CD4-positive, alpha-beta T cell treated with Interleukin-4 for 4 hours (primary cell): ENCODE measurements at places on chromosomes 7 and 10.

- no peak for DNase-seq
Measured at GRCh38 chr7:37758501-37759045, 75.0 kb downstream of the GPR141 start.

DNA sequence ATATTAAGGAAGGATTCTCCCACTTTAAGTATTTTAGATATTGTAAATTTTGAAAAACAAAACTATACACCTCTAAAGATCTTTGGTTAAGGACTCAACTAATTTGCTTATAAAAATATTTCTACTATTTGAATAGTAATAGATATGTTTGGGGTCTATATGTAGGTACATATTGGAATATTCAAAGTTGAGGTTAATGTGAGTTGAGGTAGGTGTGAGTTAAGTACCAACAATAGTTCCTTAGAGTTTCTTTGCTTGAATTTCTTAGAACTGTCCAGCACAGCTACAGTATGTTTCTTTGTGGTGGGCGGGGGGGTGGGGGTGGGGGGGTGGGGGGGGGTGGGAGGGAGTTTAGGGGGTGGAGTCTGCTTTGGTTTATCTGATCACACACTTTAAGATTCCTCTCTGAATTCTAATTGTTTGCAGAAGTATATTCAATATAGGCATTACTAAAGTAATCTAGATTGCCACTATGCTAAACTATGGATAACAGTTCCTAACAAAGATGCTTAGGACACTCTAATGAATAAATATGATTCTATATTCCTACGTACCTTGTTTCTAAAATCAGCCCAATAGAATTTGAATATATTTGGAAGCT, 2.1 kb downstream of the GRM3 start:
- DNase-seq: no peak

- DNase-seq: no peak
Measured at GRCh38 chr10:114029655-114030054, 14.0 kb upstream of the ADRB1 start.

- no peak for DNase-seq
Measured at GRCh38 chr7:12553416-12553815, 17.1 kb upstream of the SCIN start.

DNA sequence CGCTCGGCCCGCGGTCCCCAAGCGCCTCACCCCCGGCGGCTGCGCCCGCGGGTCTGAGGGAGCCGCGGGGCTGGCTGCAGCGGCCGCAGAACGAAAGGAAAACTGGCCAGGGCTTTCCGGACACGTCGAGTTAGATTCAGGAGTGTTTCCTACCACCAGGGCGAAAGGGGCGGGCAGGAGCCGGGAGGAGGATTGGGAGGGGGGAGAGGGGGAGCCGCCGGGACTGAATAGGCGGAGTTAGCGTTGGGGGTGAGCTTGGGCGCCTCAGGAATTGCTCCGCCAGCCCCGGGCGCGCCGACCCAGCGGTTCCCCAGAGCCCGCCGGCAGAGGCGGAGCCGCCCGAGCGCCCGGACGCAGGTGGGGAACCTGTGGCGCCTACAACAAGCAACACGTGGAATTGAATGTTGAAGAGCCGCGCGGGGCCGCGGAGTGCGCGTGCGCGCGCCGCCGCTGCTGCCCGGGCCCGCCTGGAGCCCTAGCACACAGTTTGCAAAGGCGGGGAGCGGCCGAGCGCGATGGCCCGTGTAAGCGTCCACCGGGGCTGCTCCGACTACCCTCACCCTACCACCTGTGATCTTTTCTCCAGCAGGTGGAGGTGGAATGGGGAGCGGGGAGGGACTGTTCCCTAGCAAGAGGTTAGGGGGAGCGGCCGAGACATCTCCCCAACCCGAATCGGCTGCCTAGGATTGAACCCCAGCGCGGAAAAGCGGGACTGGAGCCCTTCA, at the start of gene CADPS2:
Gene CADPS2 (minus strand): TSS at position 104 of the 725 bp plus-strand sequence. CDS start 123 bp downstream, outside the sequence.
- DNase-seq: no peak

DNA sequence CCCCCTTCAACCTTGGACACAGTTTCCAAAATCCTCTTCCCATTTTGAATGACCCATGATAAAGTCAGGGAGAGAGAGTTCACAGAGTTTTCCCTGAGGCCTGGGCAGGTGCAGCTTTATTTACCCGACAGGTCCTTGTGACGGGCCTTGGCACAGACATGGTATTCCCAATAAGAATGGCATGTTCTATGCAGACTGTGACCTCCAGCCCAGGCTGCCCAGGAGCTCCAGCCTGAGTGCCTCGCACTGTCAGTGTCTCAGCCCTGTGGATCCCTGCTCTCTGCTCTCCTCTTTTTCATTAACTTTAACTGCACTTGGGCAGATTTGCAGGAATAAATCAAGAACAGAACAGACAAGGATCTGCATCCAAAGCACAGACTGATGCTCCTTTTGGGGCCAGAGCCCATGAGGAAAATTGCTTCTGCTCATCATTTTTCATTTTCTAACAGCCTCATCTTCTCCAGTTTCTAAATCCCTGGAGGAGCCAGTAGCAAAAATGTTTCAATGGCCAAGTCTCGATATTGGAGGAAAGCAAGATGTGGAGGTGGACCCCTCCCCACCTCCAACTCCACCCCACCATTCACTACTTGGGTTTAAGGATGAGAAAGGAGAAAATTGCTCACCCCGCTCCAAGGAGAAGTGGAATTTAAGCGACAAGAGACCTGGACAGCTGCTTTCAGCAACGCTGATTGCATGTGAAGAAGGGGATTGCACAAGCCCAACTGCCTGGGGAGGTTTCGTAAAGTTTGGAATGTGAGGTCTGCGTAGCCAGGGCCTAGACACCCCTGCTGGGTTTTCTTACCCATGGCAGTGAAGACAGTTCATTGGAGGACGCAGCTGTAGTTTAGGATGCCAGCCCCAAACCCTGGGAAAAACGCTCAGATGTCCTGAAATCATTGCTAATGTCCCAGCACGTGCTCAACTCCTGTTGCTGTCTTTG, 225.9 kb downstream of the WDR11 start:
- DNase-seq: no peak

DNA sequence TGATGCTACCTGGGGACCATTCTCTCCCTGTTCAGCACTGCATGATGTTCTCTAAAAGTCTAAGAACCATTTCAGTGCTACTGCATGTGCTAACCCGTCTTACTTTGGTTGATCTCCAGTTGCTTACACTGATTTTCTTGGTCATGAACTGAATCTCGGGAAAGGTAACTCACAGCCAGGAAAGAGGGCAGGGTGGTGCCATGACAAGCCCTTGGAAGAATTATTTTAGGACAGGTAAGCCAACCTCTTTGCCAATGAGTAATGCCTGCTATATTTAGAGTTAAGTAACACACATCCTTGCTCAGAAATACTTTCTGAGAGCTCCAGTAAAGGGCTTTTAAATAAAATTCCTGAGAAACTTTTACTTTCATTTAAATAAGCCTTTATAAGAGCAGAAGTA, 126.7 kb downstream of the ARL4A start:
- no peak for DNase-seq

GRCh38 chr10:72895236-72895850, 1.8 kb downstream of the OIT3 start:
- no peak for DNase-seq

GRCh38 chr7:80204919-80205318, 70.3 kb downstream of the GNAI1 start:
- DNase-seq: no peak

DNA sequence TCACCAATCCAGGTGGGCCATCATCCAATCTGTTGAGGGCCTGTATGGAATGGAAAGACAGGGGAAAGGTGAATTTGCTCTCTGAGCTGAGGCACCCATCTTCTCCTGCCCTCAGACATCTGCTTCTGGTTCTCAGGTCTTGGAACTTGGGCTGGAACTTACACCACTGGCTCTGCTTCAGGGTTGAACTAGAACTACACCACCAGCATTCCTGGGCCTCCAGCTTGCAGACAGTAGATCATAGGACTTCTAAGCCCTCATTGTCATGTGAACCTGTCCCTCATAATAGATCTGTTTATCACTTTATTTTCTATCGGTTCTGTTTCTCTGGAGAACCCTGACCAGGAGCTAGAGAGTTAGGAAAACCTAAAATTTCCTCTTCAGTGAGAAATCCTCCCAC, 233.5 kb downstream of the CREB5 start:
- DNase-seq: no peak

- no peak for DNase-seq
Measured at GRCh38 chr7:76050545-76050944, 2.6 kb downstream of the MDH2 start.

DNA sequence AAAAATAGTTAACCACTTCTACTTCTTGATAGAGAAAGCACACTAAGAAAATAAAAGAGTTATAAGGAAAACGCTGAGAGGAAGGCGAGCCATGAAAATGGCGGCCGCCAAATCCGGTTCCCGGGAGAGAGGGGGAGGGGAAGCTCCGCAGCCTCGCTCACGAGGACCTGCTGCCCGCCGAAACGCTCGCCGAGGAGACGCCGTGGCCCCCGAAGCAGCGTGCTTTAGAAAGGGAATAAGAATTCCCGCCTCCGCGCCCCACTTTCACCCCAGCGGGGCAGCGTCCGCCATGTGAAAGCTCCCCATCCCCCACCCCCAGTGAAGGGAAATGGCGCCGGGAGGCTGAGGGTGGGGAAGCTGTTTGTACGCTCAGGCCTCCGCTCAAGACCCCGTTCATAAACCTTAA, 505 bp downstream of the HNRNPA2B1 start:
- peak; percentile 57 for DNase-seq

DNA sequence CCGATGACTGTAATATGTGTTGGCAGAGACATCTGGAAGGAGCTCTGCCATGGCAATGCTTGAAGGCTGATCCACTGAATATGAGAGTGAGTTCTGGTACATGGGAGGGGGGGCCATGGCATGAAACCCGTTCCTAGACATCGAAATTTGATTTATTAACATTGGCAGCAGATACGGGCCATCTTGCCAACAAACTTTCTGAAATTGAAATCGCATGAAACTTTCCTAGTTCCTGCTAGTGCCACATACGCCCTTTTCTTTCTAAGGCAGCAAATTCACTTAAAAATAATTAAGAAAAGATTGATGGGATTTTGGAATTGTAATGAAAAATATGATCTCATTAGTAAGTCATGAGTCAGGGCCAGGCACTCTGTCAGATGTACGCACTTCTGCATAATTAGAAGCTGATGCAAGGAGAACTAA, 91.8 kb upstream of the KMT2C start:
- no peak for DNase-seq

GRCh38 chr10:97116462-97117162, 69.1 kb downstream of the SLIT1 start:
- DNase-seq: no peak

- DNase-seq: no peak
Measured at GRCh38 chr10:93991114-93991513, 2.6 kb upstream of the PLCE1 start.

DNA sequence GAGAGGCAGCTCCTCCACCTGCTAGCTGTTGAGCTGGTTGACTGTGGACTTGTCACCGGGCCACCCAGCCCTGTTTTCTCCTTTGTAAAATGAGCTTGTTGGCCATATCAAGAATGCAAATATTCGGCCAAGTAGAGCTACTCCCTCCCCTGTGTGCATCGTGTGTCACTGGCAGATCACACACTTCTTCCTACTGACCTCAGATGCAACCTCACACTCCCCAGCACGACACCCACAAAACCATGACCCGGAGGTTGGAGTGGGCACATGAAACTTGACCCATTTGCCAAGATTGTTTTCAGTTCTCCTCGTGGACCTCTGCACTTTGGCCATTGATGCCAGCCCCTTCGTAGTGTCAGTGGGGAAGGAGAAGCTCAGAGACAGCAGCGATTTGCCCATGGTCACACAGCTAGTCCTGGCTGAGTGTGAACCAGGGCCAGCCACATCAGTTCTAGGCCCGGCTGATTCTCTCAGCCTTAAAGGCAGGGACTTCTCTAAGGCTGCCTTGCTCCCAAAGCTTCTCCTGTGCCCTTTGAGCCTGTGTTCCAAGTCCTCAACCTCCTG, 101.1 kb downstream of the CDH23 start:
- DNase-seq: no peak

GRCh38 chr10:127534496-127534895, 14.6 kb upstream of the NPS start:
- DNase-seq: no peak

- DNase-seq: no peak
Measured at GRCh38 chr10:132477066-132477397, 60.6 kb upstream of the INPP5A start.

GRCh38 chr7:121755818-121756552, 117.0 kb upstream of the PTPRZ1 start:
- no peak for DNase-seq

- DNase-seq: no peak
Measured at GRCh38 chr10:70650104-70650503, 22.2 kb upstream of the ADAMTS14 start.

DNA sequence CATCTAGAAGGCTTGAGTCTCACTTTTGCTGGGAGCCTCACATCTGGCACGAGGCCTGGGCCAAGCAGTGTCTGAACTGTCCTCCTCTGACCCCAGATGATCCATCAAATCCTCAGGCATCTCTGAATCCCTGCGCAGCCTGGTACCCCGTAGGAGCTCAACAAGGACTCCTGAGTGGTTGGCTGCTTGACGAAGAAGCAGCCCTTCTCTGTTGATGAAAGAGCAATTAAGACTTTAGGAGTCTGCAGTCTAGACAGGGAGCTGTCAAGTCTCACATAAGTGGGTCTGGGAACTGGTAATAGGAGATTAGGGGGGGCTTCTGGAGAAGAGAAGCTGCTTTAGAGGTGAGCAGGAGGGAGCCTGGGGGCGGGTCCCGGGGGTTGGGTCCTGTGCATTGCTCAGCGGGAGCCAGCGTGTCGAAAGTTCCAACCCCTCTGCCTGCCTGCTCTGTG, 326.0 kb downstream of the RPS24 start:
- DNase-seq: no peak

DNA sequence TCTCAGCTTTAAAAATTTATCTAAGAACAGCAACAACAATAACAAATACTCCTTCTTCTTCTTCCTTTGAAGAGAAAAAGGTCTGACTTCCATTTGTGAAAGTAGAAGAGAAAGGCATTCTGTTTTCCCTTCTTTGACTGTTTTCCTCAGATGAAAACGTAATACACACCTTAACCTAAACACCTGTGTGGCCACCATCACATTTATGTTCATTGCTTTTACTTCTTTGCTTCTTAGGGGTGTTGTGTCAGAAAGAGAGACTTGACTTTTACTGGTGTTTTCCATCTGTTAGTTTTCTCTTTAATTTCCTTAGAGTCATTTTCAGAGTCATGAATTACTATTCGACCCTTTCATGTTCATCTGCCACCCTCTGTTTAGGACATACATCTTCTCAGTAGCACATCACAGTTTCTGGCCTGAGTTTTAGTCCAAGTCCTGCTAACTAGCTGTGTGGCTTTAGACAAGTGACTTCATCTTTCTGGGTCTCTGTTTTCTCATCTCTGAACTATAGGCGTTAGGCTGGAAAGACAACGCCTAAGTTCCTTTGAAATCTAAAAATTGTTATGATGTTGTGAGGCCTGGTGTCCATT, 283.8 kb downstream of the GATA3 start:
- DNase-seq: no peak
